AG20443 (cell line): ENCODE measurements at places on chromosomes 6 and 20.
A peak's percentile ranks its signal among the peaks of the same experiment; 100 is the strongest.

GRCh38 chr6:108441141-108441540 is 119.6 kb upstream of the FOXO3 start:
- DNase-seq, result peak; percentile 38

GRCh38 chr20:15310361-15310760 is 972.9 kb upstream of the FLRT3 start:
- DNase-seq, result no peak

DNA sequence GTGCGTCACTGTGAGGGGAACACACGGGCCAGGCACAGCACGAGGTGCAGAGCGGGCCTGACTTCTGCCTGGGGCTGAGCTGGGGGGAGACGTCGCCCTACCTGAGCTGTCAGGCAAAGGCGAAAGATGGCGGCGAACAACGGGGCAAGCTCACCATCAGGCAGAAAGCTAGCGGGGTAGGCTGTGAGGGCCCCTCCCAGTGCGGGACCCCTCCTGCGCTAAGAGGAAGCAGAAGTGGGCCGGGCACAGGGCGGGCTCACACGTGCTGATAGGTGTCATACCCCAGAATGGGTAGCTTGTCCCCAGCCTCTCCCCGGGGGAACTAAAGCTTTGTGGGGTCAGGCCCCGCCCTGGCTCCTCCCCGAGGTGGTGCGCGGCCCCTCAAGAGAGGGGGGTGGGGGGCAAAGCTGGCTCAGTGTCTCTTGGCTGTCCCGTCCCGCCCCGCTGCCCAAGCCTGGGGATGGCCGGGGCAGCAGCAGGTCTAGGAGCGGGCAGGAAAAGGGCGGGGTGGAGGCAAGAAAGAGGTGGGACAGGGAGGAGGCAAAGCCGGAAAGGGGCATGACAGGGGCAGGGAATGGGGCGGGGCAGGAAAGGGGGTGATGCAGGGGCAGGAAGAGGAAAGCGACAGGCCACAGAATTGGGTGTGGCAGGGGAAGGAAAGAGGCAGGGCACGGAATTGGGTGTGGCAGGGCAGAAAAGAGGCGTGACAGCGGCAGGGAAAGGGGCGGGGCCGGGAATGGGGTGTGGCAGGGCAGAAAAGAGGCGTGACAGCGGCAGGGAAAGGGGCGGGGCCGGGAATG is 14.7 kb downstream of the UCKL1 start:
- DNase-seq, result no peak

GRCh38 chr6:101537753-101538316 is 144.3 kb downstream of the GRIK2 start:
- no peak for DNase-seq

GRCh38 chr20:25024171-25024570 is 31.6 kb upstream of the APMAP start:
- DNase-seq, result no peak

GRCh38 chr6:128259029-128259724 is 261.2 kb downstream of the PTPRK start:
- DNase-seq, result no peak

DNA sequence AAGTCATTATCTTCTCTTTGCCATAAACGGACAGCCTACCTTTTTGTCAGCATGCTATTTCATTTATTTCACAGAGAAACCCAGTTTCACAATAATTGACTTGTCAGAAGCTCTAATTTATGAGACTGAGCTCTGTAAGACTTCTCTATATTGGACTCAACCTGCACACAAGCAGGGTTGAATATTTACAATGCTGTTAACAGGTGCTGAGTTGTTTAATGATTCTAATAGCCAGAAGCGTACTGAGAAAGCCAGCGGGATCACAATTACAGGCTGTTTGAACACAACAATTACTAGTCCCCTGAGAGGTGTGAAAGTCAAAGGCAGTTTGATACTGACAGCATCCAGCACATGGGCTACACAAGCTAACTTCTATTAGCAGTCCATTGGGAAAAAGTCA is 128.2 kb upstream of the SIM1 start:
- DNase-seq, result no peak

GRCh38 chr20:56212091-56212490 is 36.4 kb upstream of the MC3R start:
- no peak for DNase-seq

DNA sequence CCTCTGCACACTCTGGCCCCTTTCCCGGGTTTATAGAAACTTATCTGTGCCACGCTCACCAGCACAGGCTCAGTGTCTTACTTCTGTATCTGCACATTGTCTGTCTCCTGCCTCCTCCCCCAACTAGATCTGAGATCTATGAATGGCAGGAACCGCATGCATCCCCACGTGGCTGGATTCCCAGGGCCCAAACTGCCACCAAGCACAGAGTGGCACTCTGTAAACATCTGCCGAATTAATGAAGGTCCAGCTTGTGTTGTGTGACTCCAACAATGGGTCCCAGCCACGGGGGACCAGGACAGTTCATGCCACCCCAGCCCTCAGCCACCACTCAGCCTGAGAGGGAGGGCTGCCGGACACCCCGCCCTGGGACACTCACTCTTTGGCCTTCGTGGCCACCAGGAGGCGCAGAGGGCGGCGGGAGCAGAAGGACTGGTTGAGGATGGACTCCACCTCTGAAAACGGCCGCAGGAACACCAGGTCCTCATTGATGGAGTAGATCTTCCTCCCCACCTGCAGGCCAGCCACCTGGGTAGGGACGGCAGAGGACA is 171.1 kb downstream of the PREX1 start:
- peak; percentile 65 for DNase-seq

- no peak for DNase-seq
These were observed 46.0 kb downstream of the HUS1B start for GRCh38 chr6:610882-611281.

DNA sequence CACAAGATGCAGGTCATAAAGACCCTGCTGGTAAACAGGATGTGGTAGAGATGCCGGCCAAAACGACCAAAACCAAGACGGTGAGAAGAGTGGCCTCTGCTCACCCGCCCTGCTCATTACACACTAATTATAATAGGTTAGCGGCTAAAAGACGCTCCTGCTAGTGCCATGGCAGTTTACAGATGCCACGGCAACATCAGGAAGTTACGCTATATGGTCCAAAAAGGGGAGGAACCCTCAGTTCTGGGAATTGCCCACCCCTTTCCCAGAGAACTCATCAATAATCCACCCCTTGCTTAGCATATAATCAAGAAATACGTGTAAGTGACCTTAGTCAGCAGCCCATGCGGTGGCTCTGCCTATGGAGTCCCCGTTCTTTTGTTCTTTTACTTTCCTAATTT is 17.6 kb downstream of the BHLHE23 start:
- DNase-seq, result no peak

DNA sequence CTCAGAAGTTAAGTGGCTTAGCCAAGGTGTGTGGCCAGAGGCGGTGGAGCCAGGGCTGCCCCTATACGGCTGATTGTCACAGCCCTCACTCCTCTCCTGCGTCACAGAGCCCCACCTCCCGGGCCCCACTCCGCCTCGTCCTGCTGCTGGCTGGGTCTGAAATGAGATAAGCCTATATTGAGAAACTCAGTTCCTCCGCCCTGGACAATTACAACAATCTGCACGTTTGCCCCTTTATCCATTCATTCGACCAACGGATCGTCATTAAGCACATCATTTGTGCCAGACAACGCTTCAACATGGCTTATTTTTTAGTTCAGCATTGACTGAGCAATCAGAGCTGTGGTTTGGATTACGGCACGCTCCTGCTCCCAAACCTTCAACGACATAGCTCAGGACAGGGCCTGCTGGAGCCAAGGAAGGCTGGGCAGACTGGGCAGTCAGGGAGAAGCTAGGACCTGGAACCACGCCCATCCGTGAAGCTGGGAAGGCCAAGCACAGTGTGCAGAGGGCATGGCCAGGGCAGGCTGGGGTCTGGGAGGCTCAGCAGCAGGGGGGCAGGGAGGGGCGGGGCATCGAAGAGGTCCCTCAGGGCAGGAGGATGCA is 16.6 kb upstream of the EZR start:
- DNase-seq, result no peak

- peak; percentile 81 for DNase-seq
These were observed at the start of gene CD40 for GRCh38 chr20:46117704-46118467. Gene CD40, plus strand, starts transcription at chr20:46118314. Its CDS starts 30 bp downstream, at chr20:46118344.

- DNase-seq, result no peak
These were observed 1.7 kb downstream of the TNF start for GRCh38 chr6:31576897-31577578.

DNA sequence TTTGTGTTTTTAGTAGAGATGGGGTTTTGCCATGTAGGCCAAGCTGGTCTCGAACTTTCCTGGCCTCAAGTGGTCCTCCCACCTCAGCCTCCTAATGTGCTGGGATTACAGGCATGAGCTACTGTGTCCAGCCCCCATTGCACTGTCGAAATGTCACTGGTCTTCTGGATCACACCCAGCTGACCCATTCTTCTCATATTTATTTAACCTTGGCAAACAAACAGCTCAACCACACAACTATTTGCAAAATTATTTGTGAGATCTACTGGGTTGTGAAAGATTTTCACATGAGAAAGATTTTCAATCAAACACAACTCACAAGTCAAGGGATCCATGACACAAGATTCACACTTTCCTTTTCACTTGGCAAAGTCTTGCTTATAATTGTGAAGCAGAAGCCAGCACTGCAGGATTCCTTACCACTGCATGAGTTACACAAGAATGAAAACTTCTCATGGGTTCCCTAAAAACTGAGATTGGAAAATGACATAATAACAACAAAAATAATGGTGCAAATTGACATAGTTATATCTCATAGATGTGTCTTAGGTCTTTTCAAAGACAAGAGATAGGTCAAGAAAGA is 2.0 kb upstream of the CST9L start:
- DNase-seq, result no peak

GRCh38 chr20:19880256-19881079 is 122.4 kb downstream of the RIN2 start:
- DNase-seq, result no peak

- no peak for DNase-seq
These were observed 102.0 kb downstream of the PSMB1 start for GRCh38 chr6:170450916-170451761.

DNA sequence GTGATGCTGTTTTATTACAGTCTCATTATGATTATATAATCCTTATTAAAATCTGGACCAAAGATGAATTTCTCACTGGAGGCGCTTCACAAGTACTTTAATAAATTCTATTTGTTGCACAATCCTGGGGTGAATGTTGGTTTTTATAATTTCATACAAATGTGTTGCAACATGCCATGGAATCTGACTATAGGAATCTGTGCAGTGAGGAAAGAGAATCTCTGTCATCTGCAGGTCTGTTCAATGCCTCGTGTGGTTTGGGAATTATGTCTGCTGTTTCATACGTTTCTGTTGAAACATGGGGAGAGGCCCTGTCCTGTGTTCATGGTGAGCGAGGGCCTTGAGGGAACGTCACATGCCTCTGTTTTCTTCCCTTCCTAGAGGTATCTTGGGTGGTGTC is 277.3 kb downstream of the CDH4 start:
- DNase-seq, result no peak

DNA sequence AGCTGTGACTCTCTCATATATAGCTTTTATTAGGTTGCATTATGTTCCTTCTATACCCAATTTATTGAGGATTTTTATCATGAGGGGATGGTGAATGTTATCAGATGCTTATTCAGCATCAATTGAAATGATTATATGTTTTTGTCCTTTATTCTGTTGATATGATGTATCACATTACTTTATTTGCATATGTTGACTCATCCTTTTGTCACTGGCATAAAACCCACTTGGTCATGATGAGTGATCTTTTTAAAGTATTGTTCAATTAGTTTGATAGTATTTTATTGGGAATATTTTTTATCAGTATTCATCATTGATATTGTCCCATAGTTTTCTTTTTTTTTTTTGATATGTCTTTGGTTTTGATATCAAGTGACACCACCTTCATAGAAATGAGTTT is 529.9 kb downstream of the MMUT start:
- no peak for DNase-seq

DNA sequence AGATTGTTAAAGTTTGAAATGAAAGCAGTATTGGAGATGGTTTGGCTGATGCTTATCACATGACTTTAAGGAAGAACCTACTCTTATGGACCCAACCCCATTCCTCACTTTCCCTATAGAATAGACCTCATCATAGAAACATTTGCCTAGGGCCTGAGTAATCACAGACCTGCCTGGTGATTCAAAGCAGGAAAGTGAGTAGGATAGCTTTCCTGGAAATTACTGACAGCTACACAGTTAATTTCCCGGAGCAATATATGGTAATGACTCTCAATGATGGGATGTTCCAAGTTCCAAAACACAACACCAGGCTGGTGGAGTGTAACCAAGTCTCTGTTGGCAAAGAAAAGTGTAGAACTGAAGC is 233.8 kb downstream of the SIM1 start:
- DNase-seq, result peak; percentile 28

- DNase-seq, result peak; percentile 76
These were observed 12.1 kb upstream of the PDYN start for GRCh38 chr20:2005831-2006426.

- peak; percentile 80 for DNase-seq
These were observed 1.5 kb downstream of the FOXC1 start for GRCh38 chr6:1611322-1611571.

DNA sequence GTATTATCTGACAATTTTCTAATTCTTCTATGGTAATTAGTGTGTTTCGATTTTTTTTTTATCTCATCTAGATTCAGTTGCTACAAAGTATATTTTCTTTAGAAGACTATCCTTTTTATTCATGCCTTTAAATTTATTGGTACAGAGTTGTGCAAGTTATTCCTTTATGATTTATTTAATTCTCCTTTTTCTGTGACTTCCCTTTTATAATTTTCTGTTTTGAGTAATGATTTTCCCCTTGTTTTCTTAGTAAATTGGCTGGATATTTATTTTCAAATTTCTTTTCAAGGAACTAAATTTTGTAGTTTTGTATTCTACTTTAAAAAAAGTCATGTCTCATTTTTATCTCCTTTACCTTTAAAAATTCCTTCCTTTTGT is 2.4 kb upstream of the IL22RA2 start:
- DNase-seq, result no peak

DNA sequence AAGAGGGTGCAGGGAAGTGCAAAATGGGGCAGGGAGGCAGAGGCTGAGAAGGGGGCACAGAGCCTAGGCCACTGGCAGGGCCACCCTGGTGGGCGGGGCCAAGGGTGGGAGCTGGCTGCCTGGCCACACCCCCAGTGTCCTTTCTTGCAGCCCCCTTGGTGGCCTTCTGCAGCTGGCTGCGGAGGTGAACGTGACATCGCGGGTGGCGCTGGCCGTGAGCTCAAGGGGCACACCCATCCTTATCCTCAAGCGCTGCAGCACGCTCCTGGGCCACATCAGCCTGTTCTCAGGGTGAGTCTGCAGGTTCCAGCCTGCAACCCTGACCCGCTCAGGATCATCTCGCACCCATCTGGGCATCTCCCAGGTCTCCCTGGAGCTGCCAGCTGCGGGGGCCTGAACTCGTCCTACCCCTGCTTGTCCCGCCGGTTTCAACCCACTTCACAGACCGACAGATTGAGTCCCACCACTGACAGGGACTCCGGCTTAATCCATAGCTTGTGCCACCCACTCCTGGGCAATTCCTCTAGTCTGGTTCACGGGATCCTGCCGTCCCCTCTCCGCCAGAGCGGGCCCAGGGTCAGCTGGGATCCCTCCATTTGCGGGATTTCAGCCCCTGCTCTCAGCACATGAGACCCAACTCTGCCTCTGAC is 6.2 kb downstream of the BPIFB3 start:
- DNase-seq, result no peak

DNA sequence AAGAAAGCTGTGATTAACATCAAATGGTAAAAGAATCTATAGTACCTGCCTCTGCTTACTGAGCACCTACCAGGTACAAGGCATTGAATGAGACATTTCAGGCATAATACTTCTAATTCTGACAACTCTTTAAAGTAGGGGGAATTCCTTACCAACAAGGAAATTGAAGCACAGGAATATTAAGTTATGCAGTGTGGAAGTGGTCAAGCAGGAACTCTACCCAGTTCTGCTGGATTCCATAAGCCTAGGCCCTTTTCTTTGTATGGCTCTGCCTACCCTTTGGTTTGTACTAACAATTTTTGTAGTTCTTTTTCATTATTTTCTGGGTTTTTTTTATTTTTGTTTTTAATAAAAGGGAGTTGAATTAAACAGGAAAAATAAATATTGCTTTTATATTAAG is 114.5 kb downstream of the MAP3K5 start:
- no peak for DNase-seq
